ENCODE measurements at places on chromosomes 4 and X.

DNA sequence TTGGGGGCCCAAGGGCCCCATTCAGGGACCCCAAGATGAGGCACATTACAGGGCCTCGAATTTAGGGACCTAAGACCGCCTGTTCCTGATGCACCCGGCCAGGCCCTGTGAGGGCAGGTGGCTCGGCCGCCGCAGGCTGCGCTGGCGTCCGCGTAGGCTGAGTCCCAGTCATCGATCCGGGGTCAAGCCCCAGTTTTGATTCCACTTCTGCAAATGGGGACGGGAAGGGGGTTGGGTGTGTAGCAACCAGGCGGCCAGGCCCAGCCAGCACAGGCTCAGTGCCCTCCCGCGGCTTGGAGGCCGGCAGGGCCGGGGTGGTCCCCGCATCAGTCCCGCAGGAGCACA, 327 bp downstream of the PNPLA4 start:
- DNase-seq, result no peak

DNA sequence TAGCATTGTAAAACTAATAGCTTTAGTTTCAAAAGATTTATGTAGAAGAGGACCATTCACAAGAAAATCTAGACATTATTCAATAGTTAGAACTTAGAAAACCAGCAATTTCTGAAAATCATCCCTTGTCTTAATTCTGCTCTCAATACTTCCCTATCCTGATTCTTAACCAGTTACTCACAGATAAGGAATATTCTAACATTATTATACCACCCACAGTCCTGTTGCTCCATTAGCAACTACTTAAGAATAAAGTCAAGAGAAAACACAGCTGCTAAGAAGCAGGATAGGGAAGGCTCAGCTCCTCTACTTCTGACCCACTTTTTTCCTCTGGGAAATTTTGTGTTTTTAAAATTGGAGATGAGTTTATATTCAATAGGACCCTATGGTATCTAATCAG, 47.7 kb downstream of the PHKA1 start:
- no peak for DNase-seq

- DNase-seq, result peak; percentile 19
Measured at GRCh38 chr4:55184600-55185523, 59.5 kb upstream of the KDR start.

GRCh38 chr4:177128306-177128705, 181.4 kb upstream of the NEIL3 start:
- DNase-seq, result no peak

GRCh38 chr4:152697284-152698088, 17.7 kb upstream of the TMEM154 start:
- DNase-seq, result no peak

DNA sequence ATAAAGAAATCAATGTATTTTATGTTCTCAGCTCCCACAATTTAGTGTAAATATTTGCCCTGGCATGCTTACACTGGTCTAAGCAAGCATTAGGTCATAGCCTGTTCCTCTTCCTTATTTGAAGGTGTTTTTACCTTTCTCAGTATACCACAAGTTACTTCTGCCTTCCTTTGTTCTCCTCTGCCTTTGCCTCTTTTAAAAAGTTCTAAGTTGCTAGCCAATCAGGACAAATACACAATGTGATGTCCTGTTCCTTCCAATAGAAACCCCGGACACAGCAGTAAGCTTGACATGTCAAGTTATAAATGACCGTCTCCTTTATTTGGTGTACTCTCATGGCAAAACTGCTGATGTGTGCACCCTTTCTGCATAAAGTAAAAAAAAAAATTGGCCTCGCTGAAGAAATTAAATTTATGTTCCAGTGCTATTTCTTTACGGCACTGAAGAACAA, 49.4 kb downstream of the UGT2B10 start:
- no peak for DNase-seq

GRCh38 chr4:88706574-88706973, 8.9 kb upstream of the NAP1L5 start:
- DNase-seq, result no peak

DNA sequence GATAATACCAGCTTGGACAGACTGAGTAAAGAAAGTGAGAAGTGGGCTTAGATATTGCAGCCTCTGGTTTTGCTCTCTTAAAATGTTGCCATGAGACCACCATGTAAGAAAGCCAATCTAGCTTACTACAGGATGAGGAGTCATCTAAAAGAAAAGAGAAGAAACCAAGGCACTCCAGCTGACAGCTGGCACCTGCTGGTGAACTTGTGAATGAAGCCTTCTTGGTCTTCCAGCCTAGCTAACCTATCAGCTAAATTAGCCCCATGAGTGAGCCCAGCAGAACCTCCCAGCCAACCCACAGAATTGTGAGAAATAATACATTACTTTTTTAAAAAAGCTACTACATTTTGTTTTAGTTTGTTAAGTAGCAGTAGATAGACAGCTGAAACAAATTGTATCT, 154.5 kb upstream of the QRFPR start:
- DNase-seq, result no peak

GRCh38 chr4:138978028-138978585, 37.5 kb upstream of the NOCT start:
- no peak for DNase-seq

DNA sequence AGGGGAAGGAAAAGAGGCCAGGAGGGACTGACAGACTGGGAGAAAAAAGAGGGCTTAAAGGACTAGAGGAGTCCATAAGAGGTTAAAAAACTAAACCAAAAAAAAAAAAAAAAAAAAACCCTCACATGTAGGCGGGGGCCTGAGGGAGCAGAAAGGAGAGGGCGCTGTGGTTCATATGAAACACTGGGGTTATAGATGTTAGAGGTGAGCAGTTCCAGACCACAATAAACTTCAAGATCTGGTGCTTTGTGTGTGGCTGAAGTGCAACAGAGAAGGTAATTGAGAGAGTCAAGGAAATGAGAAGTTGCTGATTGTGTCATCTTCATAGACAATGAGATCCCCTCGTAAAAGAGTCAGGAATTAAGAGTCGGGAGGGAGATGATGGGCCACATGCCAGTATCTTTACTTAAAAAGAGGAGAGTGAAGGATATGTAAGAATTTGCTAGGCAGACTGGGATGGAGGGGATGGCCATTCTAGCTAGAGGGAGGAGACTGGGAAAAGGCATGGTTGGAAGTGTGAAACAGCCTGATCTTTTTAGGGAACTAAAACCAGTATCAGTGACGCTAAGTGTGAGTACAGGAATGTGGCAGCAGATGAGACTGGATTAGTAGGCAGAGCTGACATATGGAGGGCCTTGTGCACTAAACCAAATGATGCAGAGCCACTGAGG, 18.4 kb upstream of the OGT start:
- DNase-seq, result no peak

- no peak for DNase-seq
Measured at GRCh38 chrX:13892856-13893255, 76.0 kb upstream of the GPM6B start.

- DNase-seq, result no peak
Measured at GRCh38 chr4:55253948-55254593, 92.0 kb upstream of the SRD5A3 start.

DNA sequence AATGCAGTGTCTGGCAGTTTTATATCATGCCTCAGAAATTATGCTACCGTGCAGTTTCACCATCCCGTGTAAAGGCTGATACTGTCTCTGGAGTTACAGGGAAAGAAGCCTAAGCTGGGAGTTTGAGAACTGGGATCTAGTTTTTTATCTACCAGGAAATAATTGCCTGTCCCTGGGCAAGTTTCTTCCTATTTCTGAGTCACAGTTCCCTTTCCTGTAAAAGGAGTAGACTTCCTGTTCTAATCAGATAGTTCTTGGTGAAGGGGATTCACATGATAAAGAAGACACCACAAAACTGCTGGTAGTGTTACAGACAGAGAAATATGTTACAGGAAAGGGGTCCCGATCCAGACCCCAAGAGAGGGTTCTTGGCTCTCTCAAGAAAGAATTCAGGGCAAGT, 17.1 kb downstream of the HERC3 start:
- DNase-seq, result no peak

DNA sequence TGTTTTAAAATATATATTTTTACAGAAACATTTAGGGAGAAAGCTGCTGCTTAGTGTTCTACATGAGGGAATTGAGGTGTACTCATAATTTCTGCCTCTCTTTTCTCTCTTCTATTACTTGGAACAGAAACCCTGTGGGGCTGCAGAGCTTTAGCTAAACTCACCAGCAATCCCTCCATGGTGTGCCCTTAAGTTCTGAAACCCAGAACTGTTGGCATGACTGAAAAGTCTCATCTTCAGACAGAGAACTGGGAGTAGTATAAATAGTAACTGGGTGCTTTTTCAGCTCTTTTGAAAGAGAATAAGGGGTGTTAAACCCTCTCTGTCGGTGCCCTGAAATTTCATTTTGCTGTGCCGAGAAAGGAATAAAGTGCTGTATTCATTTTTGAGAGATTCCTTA, 294.9 kb upstream of the BOD1L1 start:
- DNase-seq, result no peak

- no peak for DNase-seq
Measured at GRCh38 chrX:110123331-110123782, 120.4 kb downstream of the TMEM164 start.

- DNase-seq, result no peak
Measured at GRCh38 chrX:16222151-16222550, 54.9 kb downstream of the MAGEB17 start.

GRCh38 chr4:85557016-85557901, 82.3 kb downstream of the ARHGAP24 start:
- no peak for DNase-seq

- DNase-seq, result no peak
Measured at GRCh38 chrX:133783274-133783673, 202.1 kb downstream of the GPC3 start.

DNA sequence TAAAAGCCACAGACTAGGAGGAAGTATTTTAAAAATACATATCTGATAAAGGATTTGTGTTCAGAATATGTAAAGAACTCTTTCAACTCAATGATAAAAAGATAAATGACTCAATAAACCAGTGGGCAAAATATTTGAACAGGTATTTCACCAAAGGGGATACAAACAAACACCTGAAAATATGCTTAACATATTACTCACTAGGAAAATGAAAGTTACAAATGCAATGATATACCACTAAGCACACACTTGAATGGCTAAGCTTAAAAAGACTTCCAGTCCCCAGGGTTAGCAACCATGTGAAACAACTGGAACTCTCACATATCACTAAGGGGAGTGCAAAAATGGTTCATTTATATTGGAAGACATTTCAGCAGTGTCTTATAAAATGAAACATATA, 131.6 kb downstream of the SLIT2 start:
- no peak for DNase-seq

- DNase-seq, result no peak
Measured at GRCh38 chrX:37453821-37454220, 104.7 kb downstream of the PRRG1 start.

- DNase-seq, result no peak
Measured at GRCh38 chr4:72505314-72505744, 63.7 kb downstream of the ADAMTS3 start.

DNA sequence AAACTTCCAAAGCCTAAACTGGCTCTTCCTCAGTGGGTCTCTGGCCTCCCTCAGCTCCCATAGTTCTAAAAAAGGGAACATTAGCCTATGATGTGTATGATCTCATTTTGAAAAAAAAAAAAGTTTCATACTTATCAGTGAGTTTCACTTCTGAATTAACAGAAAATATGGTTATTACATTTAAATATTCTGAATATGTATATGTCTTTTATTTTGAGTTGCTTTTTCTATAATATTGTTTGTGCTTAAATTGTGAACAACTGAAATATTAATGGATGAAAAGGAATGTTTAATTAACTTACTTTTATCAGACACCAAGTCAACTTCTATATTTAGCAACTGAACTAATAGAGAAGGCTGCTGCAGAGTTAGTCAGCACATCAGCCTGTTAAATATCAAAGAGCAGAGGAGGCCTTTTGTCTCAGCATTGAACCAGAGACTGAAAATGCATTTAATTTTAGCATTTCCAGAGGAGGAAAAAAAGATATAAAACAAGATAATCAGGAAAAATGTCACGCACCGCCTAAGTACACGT, 20.4 kb upstream of the FHL1 start:
- DNase-seq, result no peak

DNA sequence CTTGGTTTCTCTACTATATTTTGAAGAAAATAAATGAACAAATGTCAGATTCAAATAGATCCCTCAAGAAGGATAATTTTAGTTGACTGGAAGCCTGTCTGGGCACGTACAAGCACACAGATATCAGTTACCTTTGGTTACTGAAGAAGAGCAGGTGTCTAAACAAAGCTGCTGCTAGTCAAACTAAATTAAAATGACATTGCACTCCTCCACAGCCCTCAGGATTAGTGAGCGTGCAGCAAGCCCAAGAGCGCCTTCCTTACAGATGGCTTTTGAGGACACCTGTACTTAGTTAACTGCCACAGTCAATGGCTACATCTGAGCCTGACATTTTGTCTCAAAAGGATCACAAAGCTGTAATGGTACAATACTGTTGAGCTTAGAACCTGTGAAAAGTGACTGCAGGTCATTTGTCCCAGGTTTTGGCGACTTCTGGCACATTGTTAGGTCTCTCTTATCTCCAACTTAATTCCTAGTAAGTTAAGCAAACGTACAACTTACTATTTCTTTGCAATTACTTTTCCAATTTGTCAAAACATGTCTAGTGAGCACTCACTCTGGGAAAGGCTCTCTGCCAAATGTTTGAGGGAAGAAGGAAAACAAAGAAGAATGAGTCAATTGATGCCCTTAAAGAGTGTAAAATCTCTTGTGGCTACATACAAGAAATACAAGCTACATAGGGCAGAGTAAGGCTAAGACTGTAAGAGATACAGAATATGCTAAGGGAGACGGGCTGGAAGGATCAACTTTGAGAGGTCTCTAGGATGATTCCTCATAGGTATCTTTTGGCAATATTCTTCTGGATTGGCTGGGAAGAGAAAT, 25.6 kb upstream of the DAPP1 start:
- no peak for DNase-seq

GRCh38 chr4:26985873-26986272, 125.2 kb downstream of the STIM2 start:
- peak; percentile 67 for DNase-seq
